ENCODE measurements at places on chromosomes 6 and 20.

DNA sequence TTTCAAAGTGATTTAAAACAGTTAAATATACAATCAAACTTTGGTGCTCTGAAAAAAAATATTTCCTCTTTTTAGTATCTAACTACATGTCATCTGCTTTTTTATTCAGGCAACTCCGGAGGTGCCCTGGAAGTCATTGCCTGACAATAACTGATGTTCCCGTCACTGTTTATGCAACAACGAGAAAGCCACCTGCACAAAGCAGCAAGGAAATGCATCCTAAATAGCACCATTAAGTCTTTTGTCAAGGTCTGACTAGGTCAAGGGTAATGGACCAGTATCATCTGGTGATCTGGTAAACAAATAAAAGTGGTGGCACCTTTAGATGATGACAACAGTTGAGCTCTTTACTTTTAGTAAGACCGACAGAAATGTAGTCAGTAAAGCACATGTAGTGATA, 13.2 kb downstream of the FAM229B start:
- no peak for DNase-seq

- no peak for DNase-seq
These were observed 25.5 kb downstream of the DCDC2 start for GRCh38 chr6:24332317-24332716.

DNA sequence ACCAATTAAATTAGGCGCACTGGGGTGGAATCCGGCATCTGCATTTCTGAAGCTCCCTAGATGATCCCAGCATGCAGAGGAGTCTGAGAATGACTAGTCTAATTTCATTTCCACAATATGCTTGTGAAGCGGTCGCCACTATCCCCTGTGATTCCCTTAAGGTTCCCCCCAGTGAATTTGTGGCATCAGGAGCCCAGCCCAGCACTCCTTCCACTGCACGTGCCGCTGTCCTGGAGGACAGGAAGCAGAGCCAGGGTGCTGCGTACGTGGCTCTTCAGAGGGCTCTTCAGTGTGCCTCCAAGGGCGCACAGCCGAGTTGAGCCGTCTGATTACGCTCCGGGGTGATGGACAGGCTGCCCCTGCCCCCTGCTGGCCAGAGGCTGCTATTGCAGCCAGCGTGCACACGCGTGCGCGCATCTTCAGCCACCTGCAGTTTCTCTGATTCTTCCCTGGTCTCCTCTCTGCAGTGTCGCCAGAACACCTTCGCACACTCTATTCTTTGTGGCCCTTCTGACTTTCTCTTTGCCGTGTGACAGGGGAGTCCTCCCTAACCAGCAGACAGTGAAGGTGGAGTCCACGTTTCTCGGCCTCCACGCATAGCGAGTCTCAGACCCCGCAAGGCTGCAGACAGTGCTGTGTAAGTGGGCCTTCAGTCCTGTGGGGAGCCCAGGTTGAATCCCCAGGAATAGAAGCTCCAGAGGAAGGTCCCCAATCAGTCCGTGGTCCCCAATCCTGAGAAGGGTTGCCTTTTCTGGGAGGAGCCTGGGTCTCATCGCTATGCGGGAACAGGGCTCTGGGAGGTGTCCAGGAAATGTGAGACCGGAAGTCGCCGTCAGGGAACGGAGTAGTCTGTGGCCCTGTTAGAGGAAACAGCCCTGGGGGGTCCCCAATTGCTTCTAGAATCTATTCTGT, 16.5 kb upstream of the NCR2 start:
- peak; percentile 63 for DNase-seq

GRCh38 chr6:34207695-34208443, 28.8 kb upstream of the HMGA1 start:
- no peak for DNase-seq

GRCh38 chr6:166558156-166559005, 28.1 kb downstream of the RAMACL start:
- no peak for DNase-seq

- DNase-seq = no peak
These were observed 302.0 kb upstream of the STXBP5 start for GRCh38 chr6:146901940-146902816.

GRCh38 chr6:39566456-39566855, 158.8 kb downstream of the KIF6 start:
- DNase-seq = no peak

- no peak for DNase-seq
These were observed 39.7 kb downstream of the AGPAT4 start for GRCh38 chr6:161233986-161234661.

DNA sequence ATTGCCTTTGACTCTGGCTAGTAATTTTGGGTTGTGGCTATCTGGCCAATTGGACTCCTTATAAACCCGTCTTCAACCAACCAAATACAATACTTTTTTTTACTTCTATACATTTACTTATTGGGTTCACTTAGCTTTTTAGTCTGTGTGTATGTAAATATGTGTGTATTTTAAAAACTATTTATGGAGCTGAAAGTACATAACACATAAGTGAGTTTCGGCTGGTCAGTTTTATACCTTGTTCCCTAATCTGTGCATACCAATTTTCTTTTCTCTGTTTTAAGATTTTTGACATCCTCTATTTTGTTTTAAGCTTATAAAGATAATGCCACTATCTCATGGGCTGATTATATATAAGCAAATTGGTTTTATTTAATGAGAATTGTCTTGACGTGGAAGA, 129.5 kb downstream of the LRRC1 start:
- DNase-seq = no peak

- no peak for DNase-seq
These were observed 204.5 kb downstream of the SYNDIG1 start for GRCh38 chr20:24673678-24674570.

- DNase-seq = no peak
These were observed 4.2 kb downstream of the CLIC5 start for GRCh38 chr6:46011188-46012085.

GRCh38 chr20:417801-418342, 9.8 kb downstream of the RBCK1 start:
- DNase-seq = no peak

DNA sequence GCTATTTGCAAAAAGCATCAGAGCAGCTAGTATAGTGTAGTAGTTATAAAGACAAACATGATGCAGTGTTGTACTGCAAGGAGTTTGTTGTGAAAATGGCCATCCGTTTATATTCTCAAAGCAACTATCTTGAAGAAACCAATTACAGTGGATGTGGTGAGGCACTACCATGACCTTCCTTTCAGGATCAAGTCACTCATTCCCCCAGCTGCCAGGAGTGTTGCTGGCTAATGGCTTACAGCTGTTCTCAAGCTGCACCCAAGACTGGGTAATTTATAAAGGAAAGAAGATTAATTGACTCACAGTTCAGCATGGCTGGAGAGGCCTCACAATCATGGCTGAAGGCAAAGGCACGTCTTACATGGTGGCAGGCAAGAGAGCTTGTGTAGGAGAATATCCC, 29.0 kb downstream of the ADGRF4 start:
- no peak for DNase-seq

DNA sequence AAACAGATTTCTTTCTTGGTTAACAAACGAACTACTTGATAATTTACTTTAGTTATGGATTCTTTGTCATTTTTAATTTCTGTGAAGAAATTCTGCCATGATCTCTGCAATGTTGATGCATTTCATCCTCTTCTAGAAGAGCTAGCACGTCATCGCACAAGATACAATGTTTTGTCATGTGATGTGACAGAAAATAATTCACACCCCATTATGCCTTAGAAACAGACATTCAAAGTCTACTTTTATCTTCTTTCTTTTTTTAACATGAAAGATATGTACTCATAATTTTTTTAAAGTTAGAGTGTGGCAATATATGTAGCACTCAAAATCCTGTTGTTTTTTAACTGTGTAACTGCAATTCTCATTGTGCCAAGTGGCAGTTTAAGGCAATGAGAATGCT, 39.6 kb upstream of the NELFCD start:
- no peak for DNase-seq

DNA sequence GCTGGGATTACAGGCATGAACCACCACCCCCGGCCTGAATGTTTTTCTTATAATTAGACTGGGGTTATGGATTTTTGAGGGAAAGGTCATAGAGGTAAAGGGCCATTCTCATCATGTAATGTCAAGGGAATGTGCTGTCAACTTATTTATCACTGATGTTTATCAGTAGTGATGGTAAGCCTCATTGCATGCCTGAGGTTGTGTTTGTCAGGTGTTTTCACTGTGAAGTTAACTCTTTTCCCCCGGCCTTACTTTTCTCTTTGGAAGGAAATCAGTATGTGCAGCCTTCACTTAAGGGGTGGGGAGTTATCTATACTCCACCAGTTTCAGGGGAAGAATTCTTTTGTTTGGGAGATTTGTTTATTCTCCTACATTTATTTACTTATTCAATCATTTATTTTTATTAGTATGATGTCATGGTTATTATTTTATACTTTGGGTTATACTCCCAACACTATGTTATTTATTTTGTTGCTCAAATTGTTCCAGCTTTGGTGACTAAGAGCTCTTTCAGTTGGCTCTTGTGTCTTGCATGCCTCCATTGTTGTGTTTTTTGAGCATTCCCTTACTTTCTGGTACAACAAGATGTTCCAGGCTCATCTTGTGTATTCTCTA, 2.8 kb upstream of the SLC17A5 start:
- no peak for DNase-seq

GRCh38 chr6:3610206-3610605, 141.3 kb downstream of the PXDC1 start:
- no peak for DNase-seq

DNA sequence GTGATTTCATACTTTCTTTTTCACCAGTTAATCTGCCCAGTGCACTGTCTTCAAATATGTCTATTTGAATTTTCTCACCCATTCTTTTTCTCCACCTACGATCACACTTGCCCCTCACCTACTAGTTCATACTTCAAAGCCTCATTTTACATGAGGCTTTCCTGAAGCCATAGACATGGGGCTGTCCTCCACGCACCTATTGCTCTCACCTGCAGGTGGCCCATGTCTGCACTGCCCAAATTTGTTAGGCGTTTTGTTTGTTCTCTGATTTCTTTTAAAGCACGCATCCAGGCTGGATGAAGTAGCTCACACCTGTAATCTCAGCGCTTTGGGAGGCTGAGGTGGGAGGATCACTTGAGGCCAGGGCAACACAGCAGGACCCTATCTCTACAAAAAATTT, 106.8 kb upstream of the RIPOR2 start:
- DNase-seq = no peak

- no peak for DNase-seq
These were observed 41.5 kb downstream of the SENP6 start for GRCh38 chr6:75643173-75643572.
